ENCODE measurements at places on chromosomes 12 and 14.

DNA sequence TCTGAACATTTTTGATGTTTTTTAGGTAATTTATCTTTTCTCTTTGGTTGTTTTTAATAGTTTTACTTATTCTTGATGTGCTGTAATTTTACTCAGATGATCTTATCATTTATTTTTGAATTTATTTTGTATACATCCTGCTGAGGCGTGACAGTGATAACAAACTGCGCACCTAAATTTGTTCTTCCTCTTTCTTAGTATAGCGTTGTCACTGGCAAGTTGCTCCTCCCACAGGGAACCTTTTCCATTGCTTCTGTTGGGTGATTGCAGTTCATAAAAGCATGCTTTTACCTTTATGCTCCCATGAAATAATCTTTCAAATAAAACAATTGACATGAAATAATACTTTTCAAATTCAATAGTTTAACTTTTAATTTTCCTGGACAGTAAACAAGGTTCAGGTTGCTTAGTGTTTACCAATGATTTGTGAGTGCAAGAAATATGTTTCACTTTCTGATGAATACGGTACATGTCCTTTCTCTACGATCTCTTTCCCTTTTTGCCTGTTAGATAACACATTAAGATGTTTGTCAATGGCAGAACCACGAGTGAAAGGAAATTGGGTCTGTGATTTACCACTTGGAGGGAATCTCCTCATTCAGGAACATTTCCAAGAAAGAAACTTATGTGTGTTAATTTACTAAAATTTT is 223.3 kb downstream of the CCDC91 start:
- DNase-seq: no peak

GRCh38 chr12:38919191-38919590 is 13.8 kb upstream of the CPNE8 start:
- no peak for DNase-seq

DNA sequence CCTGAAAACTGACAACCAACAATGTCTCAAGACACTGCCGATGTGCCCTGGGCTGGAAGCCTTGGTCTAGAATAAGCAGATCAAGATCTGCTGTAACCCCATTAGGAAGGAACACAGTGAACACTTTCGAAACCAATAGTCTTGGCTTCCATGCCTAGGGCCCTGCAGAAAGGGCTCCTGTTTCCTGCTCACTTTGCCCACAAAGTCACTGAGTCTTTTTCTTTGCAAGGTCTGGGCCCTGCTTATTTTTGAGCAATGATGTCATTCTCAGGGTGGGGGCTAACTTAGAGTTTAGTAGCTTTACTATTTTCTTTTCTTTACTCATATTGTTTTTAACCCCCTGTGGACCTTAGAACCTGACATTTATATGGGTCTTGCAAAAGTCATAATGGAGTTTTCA is 704.2 kb upstream of the TMEM132C start:
- no peak for DNase-seq

DNA sequence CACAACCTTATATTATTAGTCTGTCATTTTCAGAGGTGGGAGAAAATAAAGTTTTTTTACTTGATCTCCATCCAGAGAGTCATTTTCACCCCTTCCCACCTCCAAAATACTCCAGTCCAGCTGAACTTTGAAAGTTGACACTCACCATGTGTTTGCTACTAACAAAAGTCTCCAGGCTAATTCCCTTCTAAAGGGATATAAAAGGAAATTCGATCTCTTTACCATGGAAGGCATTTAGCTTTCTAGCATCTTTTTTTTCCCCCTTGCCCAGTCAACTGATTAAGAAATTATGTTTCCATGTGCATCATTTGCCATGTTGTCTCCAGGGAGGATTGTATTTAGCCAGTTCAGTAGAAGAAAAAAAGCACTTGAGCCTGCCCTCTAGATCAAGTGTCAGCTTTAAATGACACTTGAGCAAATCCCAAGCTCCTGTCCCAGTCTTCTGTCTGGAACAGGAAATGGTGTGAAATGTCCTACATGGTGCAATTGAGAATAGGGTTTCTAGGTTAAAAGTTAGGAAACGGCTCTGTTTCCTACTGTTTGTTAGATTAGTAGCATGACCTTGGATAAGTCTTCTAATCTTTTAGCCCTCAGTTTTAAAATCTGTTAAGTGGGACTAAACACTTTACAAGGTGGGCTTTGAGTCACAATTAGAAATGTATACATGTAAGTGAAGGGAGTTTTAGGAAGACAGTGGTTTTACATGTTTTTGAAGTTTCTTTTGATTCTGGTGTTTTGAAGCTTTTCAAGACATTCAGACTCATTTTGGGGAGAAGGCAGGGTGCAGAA is 67.2 kb downstream of the GNS start:
- DNase-seq: no peak

- DNase-seq: no peak
These were observed 51.4 kb downstream of the MRPL42 start for GRCh38 chr12:93518725-93519124.

GRCh38 chr12:57157588-57158173 is 10.3 kb upstream of the LRP1-AS start:
- no peak for DNase-seq

DNA sequence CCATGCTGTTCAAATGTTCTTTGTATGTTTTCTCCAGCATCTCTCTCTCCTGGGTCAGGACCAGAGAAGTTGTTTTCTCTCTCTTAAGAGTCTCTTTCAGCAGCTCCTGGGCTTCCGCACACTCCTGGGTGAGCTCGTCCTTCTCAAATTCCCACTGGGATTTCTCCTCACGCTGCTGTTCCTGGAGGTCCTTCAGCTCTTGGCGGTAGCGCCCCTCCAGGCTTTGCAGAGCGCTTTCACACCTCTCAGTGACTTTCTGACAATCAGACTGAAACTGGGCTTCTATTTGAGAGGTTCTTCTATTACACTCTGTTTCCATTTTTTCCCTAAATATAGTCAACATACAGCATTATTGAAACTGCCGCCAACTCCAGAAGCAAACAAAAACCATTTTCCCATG is 72.7 kb downstream of the NIN start:
- DNase-seq: no peak

DNA sequence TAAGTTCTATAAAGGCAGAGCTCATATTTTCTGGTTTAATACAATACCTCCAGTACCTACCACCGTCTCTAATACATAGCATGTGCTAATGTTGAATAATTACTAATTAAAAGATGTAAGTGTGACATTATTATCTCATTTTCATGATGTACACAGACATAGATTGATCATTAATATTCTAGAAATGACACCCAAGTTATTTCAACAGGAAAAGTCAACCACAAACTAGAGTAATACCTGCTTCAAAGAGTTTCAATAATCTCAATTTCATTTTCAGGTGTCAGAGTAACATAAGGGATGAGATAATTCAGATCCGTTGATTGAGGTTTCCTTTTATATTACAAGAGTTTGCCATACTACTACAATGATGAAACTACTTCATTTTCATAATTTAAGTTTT is 388.9 kb downstream of the SOX5 start:
- DNase-seq: no peak

GRCh38 chr14:103165323-103165722 is 42.1 kb downstream of the TNFAIP2 start:
- DNase-seq: no peak

DNA sequence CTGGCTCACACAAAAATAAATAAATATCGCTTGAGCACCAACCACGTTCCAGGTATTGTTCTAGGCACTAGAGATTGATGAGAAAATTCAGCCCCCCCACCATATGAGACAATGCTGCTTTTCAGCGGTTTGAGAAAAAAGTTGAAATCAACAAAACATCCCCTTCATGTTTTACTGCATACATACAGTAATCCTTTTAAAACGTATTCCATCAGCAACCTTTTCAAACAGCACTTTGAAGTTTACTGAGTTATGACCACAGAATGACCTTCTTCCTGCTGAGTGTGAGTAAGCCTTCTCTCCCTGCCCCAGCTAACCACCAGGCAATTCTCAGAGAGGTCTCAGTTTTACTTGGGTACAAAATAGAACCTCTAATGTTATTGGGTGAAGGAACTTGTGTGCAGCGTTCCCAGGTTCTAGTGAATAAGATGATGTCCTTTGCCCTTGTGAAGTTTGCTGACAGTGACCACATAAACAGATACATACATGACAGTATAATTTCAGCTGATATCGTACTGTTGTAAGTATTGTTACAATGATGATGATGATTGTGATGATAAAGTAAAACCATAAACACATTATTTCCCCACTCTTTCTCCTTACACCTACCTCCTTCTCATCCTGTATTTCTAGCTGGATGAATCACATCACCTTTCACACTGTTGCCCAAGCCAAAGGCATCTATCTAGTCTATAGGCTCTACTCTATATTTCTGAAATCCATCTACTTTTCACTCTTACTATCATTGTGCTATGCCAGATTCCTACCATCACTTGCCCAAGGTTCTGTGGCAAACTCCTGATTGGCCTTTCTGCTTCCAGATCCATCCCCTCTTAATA is 124.4 kb upstream of the KRR1 start:
- no peak for DNase-seq
